ENCODE measurements at places on chromosomes 5 and 9.

DNA sequence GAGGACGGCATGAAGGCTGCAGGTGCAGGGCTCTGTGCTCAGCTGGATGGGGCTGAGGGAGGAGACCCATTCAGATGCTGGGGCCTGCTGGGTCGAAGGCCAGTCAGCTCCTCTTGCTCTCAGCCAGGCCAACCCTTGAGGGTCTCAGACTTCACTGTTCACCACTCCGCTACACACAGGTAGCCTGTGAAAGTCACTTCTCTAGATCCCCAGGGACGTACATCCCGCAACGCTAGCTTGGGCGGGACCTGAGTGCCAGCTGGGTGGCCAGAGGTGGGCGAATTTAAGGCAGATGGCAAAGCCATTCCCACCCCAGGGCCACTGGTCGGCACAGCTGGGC lies 42.2 kb upstream of the FCN1 start:
- no peak for DNase-seq

GRCh38 chr5:1502046-1502736 lies 21.6 kb downstream of the LPCAT1 start:
- DNase-seq, result no peak

DNA sequence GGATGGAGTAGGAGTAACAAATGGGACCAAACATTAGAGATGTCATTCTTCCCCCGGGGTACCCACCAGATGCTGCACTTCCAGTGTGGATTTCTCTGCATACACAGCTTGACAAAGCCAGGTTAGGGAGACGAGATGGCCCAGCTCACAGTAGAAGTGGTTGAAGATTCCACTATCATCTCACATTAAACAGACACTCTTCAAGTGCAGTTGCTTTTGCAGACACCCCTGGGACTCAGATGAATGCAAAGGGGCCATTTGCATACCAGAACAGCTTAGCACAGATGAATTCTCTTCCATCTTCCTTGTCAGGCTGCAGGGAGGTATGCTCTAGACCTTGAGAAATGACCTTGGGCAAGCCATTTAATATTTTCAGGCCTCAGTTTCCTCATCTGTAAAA lies 12.6 kb upstream of the C5orf58 start:
- no peak for DNase-seq

DNA sequence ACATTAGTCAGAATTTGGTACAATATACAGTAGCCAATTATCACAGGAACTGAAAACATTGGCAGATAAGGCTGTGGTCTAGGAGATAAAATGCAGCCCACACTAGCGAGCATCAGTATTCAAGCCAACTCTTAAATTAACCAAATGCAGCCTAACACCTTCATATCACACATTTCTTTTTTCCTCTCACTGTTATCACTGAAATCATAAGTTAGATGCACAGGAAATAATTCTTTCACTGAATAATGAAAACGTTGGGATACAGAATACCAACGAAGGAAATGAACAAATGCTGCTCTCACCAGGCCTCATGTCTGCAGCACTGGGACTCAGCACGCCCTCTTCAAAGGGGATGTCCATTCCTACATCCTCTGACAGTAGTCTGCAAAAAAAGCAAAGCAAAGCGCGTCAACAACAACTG lies 109.1 kb upstream of the PCA3 start:
- no peak for DNase-seq

DNA sequence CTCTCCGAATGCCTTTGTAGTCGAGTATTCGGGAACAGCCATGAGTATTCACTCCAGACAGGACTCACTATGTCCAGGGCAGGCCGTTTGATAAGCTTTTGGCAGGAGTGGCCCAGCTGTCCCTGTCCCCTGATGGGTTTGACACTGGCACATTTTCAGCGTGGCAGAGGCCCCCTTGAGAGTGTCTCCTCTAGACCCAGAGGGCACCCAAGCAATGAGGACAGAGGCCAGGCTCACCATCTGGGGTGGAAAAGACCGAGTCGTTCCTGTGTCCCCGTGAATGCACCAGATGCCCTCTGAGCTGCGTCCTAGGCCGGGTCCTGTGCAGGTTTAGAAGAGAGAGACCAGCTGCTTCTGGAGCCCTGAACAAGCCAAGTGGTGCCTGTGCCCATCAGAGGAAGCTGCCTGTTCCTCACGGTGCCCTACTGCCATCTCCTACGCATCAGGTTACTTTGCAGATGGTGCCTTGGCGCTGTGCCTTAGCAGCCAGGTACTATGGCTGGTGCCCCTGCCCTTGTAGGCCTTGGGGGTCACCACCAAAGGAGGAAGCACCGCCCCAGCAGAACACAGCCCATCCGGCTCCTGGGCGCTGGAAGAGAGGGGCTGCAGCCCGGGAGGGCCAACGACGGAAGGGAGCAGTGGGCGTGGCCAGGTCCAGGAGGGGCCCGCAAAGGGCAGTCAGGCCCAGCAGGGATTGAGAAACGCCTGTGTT lies 42.4 kb downstream of the LRSAM1 start:
- no peak for DNase-seq

GRCh38 chr9:7186175-7186574 lies 428.4 kb downstream of the KDM4C start:
- DNase-seq, result no peak

DNA sequence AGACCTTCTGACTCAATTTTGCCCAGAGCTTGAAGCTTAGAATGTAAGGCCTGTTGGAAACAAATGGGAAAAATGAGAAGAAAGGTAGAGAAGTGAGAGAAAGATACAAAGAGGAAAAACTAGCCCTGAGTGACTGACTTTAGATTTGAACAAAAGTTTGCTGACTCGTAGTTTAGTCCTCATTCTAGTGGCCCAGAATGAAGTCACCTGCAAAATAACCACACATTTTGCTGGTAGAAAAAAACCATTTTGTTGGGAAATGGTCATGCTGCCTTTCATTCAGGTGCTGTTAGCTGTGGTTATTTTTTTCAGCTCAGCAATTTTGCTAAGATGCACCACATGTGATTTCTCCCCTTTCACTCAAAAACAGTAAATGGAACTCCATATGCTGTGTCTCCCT lies 98.9 kb downstream of the MRPS27 start:
- DNase-seq, result no peak

DNA sequence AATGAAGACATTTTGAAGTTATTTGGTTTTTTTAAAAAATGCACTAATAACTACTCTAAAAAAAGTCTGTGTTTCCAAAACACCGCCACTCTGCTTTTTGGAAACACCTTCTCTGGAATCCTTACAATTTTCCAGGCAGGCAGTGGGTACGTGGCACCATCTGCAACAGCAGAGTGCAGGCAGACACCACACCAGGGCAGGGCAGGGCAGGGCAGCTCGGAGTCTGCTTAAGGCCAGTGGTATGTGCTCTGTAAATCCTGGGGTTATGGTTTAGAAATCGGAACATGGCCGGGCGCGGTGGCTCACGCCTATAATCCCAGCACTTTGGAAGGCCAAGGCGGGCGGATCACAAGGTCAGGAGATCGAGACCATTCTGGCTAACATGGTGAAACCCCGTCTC lies 97.6 kb downstream of the TLE1 start:
- DNase-seq, result no peak

DNA sequence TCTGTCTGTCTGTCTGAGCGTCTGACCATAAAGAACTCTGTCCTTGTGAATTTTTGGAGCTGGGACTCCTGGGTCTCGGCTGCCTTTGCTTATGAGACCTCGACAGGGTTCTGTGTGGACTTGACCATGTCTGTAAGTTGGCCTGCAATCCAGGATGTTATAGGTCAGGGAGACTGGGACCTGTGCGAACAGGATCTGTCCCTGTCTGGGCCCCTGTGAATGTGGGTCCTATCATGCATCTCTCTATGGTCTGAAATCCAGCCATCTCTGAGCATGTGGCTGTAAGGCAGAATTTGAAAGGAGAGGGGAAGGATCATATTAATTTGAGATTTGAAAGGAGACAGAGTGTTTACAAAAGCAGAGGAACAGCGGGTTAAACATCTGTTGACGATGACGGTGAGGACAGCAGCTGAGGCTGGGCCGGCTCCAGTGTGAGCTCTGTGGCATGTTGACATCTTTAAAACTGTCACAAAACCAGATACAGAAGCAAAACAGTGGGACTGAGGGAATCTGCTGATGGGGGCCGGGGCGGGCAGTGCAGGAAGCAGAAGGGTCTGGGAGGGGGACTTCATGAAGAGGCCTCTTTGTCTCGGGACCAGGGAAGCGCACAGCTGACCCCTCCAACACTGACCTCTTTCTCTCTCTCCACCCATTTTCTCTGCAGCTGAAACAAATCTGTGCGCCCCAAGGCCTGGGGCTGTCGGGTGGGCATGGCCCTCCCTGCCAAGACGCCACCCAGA lies 19.1 kb upstream of the MVB12B start:
- DNase-seq, result no peak

- no peak for DNase-seq
Observed at GRCh38 chr5:153979028-153979783, 59.5 kb downstream of the FAM114A2 start.

GRCh38 chr9:10686943-10687342 lies 74.1 kb upstream of the PTPRD start:
- DNase-seq, result no peak

GRCh38 chr5:35538198-35538931 lies 79.3 kb upstream of the SPEF2 start:
- no peak for DNase-seq

GRCh38 chr5:4662756-4663155 lies 477.4 kb upstream of the ADAMTS16 start:
- no peak for DNase-seq

DNA sequence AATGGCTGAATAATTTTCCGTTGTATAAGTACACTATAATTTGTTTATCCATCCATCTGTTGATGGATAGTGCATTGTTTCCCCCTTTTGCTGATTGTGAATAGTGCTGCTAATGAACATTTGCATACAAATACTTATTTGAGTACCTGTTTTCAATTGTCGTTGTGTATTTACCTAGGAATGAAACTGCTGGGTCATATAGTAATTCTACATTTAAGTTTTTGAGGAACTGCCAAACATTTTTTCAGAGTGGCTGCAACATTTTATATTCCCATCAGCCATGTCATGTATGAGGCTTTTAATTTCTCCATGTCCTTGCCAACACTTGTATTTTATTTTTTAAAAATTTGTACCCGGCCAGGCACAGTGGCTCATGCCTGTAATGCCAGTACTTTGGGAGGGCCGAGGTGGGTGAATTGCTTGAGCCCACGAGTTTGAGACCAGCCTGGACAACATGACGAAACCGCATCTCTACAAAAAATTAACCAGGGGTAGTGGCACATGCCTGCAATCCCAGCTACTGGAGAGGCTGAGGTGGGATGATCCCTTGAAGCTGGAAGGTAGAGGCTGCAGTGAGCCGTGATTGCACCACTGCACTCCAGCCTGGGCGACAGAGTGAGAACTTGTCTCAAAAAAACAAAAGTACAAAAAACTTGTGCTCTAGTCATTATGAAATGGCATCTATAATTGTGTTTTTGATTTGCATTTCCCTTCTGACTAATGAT lies 2.2 kb upstream of the ANXA6 start:
- no peak for DNase-seq

- DNase-seq, result no peak
Observed at GRCh38 chr5:133746834-133747233, 134.5 kb upstream of the FSTL4 start.

DNA sequence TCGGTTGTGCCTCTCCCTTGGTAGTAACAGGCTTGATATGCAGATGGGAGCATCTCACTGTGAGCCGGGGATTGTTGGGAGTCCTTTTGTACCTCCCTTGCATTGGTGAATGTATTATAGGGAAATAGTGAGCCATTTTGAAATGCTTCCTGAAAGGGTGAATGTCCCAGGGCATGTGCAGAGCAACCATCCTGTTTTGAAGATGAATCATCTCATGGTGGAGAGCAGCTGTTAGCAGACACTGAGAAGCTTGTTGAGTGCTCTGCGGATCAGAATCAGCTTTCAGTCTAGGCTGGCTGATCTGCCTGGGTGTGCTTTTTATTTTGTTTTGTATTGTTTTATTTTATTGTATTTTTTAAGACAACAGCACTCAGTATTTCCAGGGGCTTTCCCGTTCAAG lies 29.7 kb downstream of the SLC36A1 start:
- DNase-seq, result no peak

DNA sequence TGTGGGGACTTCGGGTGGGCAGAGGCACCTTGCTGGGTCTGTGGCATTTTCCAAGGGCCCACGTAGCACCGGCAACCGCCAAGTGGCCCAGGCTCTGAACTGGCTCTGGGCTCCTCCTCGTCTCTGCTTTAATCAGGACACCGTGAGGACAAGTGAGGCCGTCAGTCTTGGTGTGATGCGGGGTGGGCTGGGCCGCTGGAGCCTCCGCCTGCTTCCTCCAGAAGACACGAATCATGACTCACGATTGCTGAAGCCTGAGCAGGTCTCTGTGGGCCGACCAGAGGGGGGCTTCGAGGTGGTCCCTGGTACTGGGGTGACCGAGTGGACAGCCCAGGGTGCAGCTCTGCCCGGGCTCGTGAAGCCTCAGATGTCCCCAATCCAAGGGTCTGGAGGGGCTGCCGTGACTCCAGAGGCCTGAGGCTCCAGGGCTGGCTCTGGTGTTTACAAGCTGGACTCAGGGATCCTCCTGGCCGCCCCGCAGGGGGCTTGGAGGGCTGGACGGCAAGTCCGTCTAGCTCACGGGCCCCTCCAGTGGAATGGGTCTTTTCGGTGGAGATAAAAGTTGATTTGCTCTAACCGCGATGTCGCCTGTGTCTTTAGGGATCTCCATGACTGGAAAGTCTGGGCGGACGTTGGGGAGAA lies 5.8 kb downstream of the DPP7 start:
- DNase-seq, result no peak

DNA sequence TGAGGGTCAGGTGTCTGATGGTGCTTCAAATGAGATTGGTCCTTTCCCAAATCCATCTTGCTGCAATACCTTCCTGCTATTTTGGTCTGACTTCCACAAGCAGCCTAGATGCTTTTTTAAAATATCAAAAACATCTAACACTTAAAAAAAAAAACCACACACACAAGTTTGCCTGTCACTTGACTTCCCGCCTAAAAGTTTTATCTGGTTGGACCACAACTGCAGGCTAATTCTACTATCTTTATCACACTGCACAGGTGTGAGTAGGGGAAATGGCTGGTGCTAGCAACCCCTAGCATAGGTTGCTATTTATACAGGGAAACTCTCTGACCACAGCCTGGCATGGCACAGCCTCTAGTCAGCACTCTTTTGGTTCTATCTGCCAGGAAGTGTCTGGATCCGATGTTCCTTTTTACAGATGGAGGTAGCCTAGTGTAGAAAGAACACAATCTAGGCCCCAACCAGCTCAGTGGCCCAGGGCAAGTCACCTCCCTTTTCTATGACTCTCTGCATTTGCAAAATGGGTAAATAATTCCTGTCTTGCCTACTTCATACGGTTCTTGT lies at the start of gene HEMGN:
Gene HEMGN (minus strand): TSS at position 92 of the 564 bp plus-strand sequence. CDS start 36 bp downstream, at position 56.
- no peak for DNase-seq

GRCh38 chr9:114344692-114345091 lies 15.0 kb downstream of the ORM2 start:
- no peak for DNase-seq

Measured in AG09319 (cell line).